ENCODE measurements at places on chromosomes 2 and 18.

- H3K36me3 ChIP-seq: no peaks in the 10 kb centered on the region
- H3K27ac ChIP-seq: no peak overlapping the region
- H3K4me1 ChIP-seq: peaks cover 44% of the 10 kb centered on the region
These were observed 3.2 kb downstream of the RAB3GAP1 start for GRCh38 chr2:135055182-135055786.

GRCh38 chr2:178257127-178257526, 62.8 kb downstream of the OSBPL6 start:
- H3K4me1 ChIP-seq: no peaks in the 10 kb centered on the region
- no peak for DNase-seq
- H3K27ac ChIP-seq: no peak overlapping the region
- no peaks in the 10 kb centered on the region for H3K27me3 ChIP-seq

DNA sequence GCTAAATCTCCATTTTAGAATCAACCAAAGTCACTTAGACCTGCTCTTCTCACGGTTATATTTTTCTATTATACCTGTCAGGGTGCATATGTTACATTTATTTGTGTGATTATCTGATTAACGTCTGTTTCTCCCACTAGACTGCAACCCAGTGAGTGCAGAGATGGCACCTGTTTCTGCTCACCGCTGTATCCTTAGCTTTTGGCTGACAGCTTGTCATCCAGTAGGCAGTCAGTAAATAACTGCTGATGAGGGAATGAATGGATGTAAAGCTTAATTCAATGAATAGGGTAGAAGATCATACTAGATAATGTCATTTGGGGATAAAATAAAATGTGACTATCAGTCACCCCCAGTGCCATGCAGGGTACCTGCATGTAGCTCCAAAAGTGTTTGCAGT, 6.9 kb upstream of the CHRNA1 start:
- no peaks in the 10 kb centered on the region for H3K27me3 ChIP-seq
- H3K27ac ChIP-seq: no peak overlapping the region
- DNase-seq: no peak
- no peaks in the 10 kb centered on the region for H3K36me3 ChIP-seq

- H3K4me3 ChIP-seq: no peak overlapping the region
- no peaks in the 10 kb centered on the region for H3K27me3 ChIP-seq
- H3K4me1 ChIP-seq: peaks cover 9% of the 10 kb centered on the region
- peaks cover 33% of the 10 kb centered on the region for H3K36me3 ChIP-seq
- no peak for DNase-seq
These were observed 11.3 kb downstream of the CYTIP start for GRCh38 chr2:157432475-157433106.

GRCh38 chr2:224579411-224579810, 5.8 kb downstream of the CUL3 start:
- H3K4me1 ChIP-seq: peaks cover 95% of the 10 kb centered on the region
- no peak for DNase-seq
- H3K27me3 ChIP-seq: no peaks in the 10 kb centered on the region
- H3K27ac ChIP-seq: no peak overlapping the region

DNA sequence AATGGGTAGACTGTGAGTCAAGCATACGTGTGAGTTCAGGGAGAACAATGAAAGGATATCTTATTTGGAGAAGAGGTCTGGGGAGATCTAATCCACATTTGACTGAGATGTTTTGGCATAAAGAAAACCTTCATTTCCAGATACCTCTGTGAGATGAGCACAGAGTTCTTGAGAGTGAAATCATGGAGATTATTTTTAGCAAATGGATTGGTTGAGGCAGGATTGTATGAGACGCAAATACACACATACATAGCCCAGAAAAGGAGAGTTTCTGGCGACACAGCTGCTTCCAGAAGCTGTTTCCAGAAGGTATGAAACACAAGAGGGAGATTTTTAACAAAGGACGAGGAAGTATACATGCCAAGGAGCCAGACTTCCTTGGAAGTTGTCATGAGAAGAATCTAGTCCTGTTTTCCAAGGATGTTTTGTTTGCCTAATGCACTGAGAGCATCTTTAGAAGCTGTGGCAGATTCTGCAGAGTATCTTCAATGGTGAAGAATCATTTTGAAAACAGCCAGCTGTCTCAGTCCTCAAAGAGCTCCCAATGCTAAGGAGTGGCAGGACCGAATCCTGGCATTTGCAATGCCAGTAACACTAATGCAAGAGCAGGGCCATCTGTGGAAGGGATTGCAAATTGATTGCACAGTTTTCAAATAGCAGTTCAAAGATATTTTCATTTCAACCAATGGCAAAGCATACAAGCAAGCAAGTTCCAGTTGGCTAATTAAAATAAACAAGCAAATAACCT, 177.2 kb downstream of the SETBP1 start:
- H3K27ac ChIP-seq: no peak overlapping the region
- DNase-seq: no peak
- H3K4me1 ChIP-seq: peaks cover 13% of the 10 kb centered on the region
- H3K36me3 ChIP-seq: no peaks in the 10 kb centered on the region

- no peak for DNase-seq
- H3K4me3 ChIP-seq: no peak overlapping the region
- peak overlapping the region; percentile 58 for H3K27ac ChIP-seq
- H3K27me3 ChIP-seq: no peaks in the 10 kb centered on the region
- peaks cover 40% of the 10 kb centered on the region for H3K4me1 ChIP-seq
These were observed 181.5 kb upstream of the ID2 start for GRCh38 chr2:8500124-8501054.

GRCh38 chr2:104757056-104757455, 96.9 kb upstream of the POU3F3 start:
- H3K36me3 ChIP-seq: no peaks in the 10 kb centered on the region
- H3K4me1 ChIP-seq: peaks cover 7% of the 10 kb centered on the region
- H3K4me3 ChIP-seq: no peak overlapping the region

- H3K36me3 ChIP-seq: no peaks in the 10 kb centered on the region
- no peak overlapping the region for H3K27ac ChIP-seq
- no peaks in the 10 kb centered on the region for H3K4me1 ChIP-seq
- no peak overlapping the region for H3K4me3 ChIP-seq
These were observed 78.3 kb downstream of the ADAM23 start for GRCh38 chr2:206521612-206522011.
